ENCODE measurements at places on chromosomes 4 and X.

- no peak for DNase-seq
These were observed 104.5 kb downstream of the AR start for GRCh38 chrX:67648361-67648760.

- no peak for DNase-seq
These were observed 30.8 kb downstream of the CPLX1 start for GRCh38 chr4:794900-795725.

GRCh38 chrX:55742649-55743048 is 25.1 kb downstream of the RRAGB start:
- no peak for DNase-seq

DNA sequence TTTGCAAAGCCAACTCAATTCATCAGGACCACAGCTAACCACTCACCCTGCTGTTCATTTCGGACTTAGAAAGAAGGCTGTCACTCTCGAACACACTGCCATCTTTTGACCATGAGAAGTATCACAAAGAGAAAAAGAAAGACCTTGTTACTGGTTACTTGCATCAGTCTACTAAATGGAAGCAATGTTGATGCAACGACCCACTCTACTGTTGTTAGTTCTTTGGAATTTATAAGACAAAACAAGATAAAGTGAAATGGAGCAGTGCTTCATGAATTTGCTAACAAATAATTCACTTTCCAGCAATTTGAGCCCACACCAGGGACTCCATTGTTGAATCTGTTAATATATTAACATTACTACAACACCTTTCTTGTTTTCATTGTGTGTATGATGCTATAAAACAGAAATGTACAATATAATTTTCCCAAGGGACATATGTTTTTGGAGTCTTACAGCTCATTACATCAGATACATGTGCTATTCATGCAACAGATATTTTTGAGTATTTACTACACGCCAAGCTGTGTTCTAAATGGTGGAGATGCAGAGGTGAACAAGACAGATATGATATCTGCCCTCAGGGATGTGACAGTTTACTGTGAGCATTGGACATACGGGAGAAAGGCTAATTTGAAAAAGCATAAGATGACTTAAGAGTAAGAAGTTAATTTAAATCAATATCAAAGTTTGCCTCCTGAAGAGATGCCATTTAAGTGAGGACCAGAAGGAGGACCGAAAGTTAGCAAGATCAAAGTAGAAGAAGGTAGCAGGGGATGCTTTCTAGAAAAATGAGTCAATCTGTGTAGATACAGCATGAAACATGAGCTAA is 87.2 kb downstream of the AREG start:
- DNase-seq, result peak; percentile 28

DNA sequence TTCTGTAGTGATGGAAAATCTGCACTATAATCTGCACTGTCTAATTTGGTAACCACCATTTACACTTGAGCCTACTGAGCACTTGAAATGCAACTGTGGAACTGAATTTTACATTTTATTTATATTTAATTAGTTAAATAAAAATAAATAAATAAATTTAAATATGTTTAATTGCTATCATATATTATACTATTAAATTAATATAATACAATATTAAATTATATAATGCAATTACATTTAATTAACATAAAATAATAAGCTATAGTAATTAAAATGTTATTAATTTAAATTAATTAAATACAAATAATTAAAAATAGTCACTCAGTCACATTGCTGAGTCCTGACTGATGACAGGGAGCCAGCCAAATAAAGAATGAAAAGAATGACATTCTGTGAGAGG is 170.2 kb upstream of the F9 start:
- no peak for DNase-seq

- DNase-seq, result peak; percentile 4
These were observed 313.6 kb upstream of the DKK2 start for GRCh38 chr4:107349732-107350131.

GRCh38 chr4:7766086-7766485 is 173.6 kb downstream of the AFAP1 start:
- DNase-seq, result no peak

Data from ELF-1 (cell line).